Tibial nerve (tissue), 4 donors: ENCODE measurements at places on chromosomes 6 and 20.

DNA sequence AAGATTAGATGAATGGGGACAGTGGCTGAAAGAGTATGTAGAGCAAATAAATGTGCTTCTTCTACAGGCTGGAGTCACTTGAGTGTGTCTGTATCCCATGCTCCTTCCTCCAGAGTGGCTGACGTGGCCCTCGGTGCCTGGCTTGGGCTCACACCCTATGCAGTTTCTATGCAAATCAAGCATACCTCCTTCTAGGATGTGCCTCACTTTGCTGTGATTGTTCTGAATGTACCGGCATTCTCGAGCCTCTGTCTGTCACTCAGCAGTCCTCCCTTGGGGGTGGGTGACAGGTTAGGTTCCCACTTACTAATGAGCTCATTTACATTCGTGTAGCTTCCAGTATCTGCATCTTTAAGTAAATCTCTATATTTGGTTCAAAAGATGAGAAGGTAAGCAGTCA lies 55.1 kb upstream of the HDDC2 start:
- no peak for DNase-seq

DNA sequence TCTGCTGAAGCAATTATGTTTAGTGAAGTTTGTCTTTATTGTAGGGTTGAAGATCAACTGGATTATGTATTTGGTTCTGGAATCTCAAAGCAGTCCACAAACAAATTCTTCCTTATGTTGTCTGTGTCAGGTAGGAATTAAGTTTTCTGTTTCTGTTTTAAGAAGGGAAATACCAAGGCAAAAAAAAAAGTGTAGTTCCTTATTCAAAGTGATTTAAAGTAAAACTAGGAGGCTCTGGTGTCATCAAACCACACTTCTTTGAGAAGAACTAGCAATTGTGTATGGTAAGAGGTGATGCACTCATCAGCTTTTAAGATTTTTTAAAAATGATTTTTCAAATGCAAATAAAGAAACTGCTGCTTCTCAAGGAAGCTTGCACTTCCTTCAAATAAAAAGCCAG lies 1.9 kb downstream of the FAM135A start:
- DNase-seq, result no peak

- no peak for DNase-seq
These were observed 69.1 kb upstream of the PRSS16 start for GRCh38 chr6:27178407-27178730.

DNA sequence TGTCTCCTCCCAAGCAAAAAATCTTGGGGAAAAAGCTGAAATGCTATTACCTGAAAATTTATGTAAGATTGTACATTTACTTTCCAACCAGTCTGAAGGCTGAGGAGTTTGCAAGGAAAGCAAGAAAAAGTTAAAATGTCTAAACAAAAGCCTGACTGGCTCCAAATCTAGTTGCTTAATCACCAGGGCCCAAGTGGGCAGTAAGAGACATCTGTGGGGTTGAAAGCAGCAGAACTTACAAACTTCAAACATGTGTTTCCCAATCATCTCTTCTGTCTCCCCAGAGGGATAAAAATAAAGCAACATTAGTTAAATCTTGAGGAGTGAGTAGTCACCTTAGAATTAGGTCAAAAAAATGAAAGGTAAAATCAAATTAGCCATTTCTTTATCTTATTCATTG lies 98.6 kb downstream of the OGFRL1 start:
- no peak for DNase-seq

DNA sequence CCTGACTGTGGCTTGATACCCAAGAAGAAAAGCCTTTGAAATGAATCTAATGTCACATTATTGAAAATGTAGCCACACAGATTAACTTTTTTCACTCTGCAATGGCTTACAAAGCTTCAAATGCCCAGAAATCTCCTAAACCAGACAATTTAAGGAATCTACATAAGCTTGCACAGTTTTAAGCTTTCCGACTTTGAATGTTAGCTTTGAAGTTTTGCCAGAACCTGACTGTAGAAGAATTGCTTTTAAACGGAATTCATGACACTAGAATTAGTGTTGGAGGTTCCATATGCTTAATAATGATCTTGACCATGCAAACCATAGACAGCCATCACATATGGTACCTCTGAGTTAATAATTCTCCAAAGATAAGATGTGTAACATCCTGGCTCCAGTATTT lies 798.5 kb upstream of the EPHA7 start:
- no peak for DNase-seq

GRCh38 chr20:1897965-1898464 lies 2.8 kb downstream of the SIRPA start:
- DNase-seq, result no peak

DNA sequence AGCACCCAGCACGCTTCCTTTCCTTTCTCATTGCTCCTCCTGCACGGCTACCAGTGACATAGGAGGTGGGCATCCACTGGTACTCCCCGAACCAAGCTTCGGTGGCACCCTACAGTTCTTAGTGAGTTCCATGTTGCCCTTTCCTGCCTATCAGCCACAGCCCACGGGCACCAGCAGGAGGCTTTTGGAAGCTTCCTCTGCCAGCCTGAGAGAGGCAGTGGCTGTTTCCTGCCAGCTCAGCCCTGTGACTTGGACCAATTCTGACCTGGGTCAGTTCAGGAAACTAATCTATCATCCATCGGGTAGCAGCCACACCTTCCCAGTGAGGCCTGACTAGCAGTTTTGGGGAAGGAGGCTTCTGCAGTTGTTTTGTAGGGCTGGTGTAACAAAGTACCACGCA lies 176.4 kb upstream of the UST start:
- no peak for DNase-seq

DNA sequence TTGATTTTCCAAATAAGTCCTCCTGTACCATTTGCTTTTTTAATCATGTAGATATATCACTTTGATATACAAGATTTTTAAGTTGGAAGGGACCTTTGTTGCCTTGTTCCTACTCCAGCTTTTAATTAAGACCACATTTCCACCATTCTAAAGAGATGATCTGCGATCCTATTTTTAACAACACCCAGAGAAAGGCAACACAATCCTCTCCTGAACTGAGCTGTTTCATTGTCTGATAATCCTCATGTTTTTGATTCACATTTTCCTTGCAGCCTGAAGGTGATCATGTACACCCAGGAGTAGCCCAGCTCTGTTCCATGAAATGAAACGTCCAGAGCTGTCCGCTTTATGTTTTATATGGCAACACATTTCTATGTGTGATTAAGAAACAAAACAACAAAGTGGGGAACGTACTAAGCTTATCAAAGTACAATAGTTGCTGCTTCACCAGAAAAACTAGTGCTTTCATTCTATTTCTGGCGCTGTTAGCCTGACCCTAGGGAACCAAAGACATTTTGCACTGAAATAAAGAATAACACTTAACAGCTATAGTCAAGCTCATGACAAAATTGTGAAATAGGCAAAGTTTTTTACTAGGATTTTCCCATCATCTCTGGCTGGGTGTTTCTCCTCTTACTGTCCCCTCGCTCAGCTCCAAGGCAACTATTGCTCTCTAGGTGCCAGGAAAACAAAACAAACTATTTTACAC lies 22.6 kb upstream of the TRAF3IP2 start:
- DNase-seq, result no peak

GRCh38 chr6:27242589-27243265 lies 4.8 kb upstream of the PRSS16 start:
- DNase-seq, result no peak

DNA sequence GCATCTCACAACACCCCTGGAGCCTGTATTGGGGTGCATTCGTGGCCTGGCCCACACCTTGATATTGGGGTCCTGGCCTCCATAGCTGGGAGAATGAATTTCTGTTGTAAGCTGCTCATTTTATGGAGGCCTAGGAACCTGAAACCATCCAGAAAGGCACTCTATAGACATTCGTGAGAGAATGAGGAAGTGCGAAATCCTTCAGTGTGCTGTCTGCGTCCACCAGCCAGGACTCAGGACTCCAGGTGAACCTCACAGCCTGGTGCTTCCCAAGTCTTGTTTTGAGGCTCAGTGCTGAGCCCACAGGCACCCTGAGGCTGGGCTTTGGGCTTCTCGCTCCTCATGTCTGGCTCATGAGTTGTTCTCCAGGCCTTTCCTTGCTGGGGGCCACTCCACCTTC lies 11.9 kb upstream of the RBBP8NL start:
- no peak for DNase-seq

- no peak for DNase-seq
These were observed 2.3 kb downstream of the TFAP2C start for GRCh38 chr20:56631318-56631989.

GRCh38 chr20:38193586-38194105 lies 28.6 kb upstream of the TGM2 start:
- DNase-seq, result no peak

DNA sequence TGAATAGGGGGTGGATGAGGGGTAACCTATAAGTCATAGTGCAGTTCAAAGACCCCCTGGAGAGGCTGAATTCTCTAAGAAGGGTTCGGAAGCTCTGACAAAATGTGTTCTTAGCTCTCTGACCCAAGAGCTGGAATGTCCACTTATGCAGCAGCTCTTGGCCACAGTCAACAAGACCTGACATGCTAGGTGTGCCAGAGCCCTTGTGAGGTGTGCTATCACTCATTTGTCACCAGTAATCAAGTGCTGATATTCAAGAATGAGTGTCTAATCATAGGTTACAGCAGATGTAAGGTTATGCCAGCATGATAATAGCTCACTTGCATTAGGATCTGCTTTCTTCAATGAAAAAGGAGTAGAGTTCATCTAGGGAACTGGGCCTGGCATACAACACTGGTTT lies 28.1 kb downstream of the TOMM6 start:
- DNase-seq, result no peak

GRCh38 chr6:125259354-125259736 lies 42.4 kb downstream of the HDDC2 start:
- DNase-seq, result no peak

GRCh38 chr6:164006459-164006858 lies 591.9 kb downstream of the QKI start:
- DNase-seq, result no peak

- DNase-seq, result no peak
These were observed 5.3 kb downstream of the DCBLD1 start for GRCh38 chr6:117487821-117488220.

DNA sequence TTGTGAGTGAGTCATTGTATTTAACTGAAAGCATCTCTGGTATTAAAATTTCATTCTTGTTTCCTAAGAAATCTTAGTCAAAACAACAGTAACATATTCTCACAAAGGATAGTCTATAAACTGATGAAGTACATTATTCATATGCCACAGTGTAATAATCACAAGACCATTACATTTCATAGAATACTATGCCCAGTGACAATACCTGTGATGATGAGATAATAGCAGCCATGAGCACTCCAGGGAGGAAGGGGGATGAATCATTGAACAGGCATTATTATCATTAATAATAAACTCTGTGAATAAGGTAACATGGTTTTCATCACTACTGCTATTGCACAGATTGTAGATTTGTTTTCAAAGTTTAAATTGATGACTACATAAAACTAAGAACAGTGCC lies 667.9 kb downstream of the EPM2A start:
- DNase-seq, result no peak

DNA sequence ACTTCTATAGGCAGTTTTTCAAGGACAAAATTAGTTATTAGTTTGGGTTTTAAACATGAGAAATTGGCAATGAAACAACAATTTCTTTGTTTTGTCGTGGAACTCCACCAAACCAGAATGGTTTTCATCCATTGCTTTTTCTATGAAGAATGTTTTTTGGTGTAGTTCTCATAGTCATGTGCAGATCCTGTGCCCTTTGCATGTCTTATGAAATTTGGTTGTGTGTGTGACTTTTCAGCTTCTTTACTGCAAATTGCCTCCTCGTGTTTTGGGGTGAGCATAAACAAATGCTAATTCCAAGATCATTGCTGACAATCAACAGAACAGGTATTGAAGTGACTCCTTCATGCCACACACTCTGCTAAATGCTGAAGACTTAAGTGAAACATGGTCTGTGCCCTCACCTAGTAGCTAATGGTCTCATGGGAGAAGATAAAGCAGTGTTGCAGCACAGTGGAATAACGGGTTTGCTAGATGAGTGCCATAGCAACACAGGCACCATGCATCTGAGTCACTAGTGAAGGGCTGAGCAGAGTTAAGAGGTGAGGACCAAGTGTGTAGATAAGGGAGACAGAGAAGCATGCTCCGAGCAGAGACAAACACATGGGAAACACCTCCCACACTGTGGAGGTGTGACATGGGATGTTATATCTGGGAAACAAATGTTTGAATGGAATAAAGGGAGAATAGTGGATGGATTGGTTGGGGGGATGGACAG lies 120.0 kb downstream of the SLC16A10 start:
- DNase-seq, result no peak

DNA sequence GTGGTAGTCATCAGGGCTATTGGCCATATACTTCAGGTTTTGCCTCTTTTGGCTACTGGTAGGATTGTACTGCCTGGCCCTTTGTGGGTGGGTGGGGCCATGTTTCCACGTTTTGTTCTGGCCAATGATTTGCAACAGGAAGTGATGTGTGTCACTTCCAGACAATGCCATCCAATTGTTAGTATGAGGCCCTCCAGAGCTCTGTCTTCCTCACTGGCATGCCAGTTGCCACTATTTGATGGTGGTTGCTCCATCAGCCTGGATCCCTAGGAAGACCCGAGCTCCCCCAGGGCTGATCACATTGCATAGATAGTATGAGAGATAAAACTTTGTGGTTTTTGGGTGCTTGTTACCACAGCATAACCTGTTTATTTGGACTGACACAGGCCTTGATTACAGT lies 7.7 kb upstream of the LRRN4 start:
- DNase-seq, result no peak

DNA sequence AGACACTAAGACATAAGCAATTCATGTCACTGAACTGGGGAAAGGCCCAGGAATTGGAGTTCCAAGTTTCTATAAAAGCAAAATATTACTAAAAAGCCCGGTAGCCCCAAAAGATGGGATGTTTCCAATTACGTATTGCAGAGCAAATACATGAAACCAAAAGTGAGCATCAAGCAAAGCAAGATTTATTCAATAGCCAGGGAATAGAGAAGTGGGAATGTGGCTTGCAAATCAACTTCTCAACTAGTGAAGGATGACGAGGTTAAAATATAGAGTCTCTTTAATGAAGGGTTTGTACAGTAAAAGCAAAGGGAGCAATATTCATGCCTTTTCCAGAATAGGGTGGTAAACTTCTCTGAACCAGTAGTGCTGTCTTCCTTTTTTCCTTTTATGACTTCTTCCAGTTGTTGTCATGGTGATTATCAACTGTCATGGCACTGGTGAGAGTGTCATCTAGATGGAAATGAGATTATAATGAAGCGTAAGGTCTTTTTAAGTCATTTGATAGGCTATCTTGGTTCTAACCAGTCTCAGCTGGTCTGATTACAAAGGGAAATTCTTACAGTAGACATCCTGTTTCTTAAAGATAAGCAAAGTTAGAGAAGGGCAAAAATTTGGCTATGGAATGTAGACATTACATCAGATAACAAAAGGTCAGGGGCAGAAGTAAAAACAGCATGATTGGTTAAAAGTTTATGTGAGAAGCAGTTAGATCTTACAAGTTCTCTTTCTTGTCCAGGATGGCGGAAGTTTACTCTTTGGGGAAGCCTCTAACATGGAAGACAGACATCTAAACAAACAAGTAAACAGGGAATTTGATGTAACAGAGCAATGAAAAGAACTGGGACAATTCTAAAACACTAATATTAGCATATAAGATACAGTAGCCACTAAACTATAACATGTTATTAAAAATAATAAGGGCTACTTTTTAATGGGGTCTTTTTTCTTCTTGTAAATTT lies 96.9 kb downstream of the TBX18 start:
- DNase-seq, result no peak

GRCh38 chr6:116611056-116611455 lies 5.2 kb upstream of the RSPH4A start:
- no peak for DNase-seq
